ENCODE measurements at places on chromosomes 7 and 10. TPM values are rescaled to one million over a fixed set of nuclear protein-coding genes. Genes with fewer than 3 reads are reported as not detected.

CNTNAP2 gene
- total RNA-seq = 0.31 TPM

ANXA8L1 gene
- total RNA-seq = not detected

CYP3A4 gene
- total RNA-seq = not detected

SH2D4B gene
- not detected for total RNA-seq

SUN3 gene
- total RNA-seq = not detected

CRTAC1 gene
- total RNA-seq = not detected

DAGLB gene
- total RNA-seq = 9.0 TPM

CRCP gene
- total RNA-seq = 27.3 TPM

NRCAM gene
- 26.5 TPM for total RNA-seq

ADAM12 gene
- total RNA-seq = 18.3 TPM

TMEM273 gene
- total RNA-seq = not detected

VIPR2 gene
- total RNA-seq = not detected

LRRC18 gene
- not detected for total RNA-seq

FAM13C gene
- 6.1 TPM for total RNA-seq

STEAP1 gene
- 123 TPM for total RNA-seq

SNX13 gene
- total RNA-seq = 50.7 TPM

FEZF1 gene
- total RNA-seq = not detected

TUBGCP2 gene
- total RNA-seq = 40.2 TPM

FFAR4 gene
- total RNA-seq = not detected

SEMA3A gene
- 0.34 TPM for total RNA-seq

WDR86 gene
- total RNA-seq = 2.4 TPM

C7orf57 gene
- not detected for total RNA-seq

GIMAP8 gene
- 0.62 TPM for total RNA-seq

LOXL4 gene
- 3.9 TPM for total RNA-seq

RSPH10B gene
- not detected for total RNA-seq

TRIM50 gene
- total RNA-seq = not detected

EN2 gene
- 0.37 TPM for total RNA-seq

PLEKHS1 gene
- not detected for total RNA-seq

SYT15 gene
- total RNA-seq = under 0.01 TPM

MET gene
- 1.3 TPM for total RNA-seq

NODAL gene
- total RNA-seq = not detected
